T-helper 1 cell (primary cell): ENCODE measurements at places on chromosomes 7 and 10.

GRCh38 chr7:127822822-127823508, 171.0 kb downstream of the SND1 start:
- no peak for DNase-seq

- DNase-seq = no peak
Measured at GRCh38 chr10:129892548-129893052, 71.5 kb downstream of the EBF3 start.

- DNase-seq = no peak
Measured at GRCh38 chr7:159152816-159153215, 8.1 kb upstream of the VIPR2 start.

DNA sequence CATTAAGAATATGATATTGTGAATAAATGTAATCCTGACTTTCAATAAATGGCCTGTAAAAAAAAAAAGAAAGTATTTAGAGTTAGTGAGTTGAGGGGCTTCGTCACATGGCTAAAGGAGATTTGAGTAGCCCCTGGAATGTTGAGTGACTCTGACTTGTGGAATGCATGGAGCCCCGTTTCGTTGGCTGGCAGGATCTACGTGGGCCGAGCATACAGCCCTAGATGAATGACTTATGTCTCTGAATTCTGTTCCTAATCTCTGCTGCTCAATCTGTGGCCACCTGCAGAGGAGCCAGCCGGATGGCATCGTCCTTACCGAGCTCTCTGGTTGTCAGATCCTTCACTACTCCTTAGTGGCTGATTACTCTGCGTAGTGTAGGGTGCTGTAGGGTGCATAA, 155.7 kb downstream of the MGMT start:
- no peak for DNase-seq

DNA sequence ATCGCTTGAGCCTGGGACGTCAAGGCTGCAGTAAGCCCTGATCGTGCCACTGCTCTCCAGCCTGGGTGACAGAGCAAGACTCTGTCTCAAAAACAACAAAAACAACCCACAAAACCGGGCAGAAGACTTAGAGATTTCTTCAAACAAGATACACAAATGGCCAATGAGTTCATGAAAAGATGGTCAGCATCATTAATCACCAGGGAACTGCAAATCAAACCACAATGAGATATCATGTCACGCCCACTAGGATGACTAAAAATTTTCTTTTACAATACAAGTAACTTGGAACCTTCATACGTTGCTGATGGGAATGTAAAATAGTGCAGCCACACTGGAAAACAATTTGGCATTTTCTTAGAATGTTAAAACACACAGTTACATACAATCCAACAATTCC, 77.3 kb upstream of the GRID1 start:
- no peak for DNase-seq

DNA sequence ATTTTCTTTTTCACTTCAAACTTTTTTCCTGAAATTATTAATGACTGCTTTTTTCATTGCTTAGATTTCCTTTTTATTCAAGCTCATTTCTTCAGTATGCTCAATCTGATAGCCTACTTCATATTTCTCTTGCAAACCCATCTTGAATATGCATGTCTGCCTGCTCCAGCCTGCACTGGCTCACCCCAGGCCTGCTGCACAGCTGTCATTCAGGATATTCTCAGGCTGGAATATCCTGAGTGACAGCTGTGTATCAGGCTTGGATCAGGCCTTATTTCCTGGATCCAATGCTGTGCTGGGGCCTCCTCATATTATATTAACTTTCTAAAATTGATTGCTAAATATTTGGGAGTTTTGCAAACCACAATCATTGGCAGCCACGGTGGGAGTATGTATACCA, 120.2 kb upstream of the TNS3 start:
- DNase-seq = no peak

DNA sequence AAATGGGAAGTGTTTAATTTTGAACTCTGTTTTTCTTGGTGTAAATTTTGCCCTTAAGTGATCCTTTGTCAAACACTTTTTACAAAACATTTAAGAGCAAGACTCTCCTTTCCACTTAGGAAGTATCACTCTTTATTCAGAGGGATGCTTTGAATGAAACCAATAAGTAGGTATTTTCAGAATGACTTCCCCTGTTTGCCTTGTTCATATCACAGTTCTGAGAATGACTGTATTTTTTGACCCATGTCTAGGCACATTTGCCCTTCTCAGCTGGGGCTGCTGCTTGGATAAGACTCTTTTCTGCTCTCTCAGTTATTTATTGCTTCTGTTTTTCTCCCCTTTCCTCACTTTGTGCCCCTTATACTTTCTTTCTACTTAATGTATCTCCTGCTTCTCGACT, 98.2 kb downstream of the CCNY start:
- no peak for DNase-seq

DNA sequence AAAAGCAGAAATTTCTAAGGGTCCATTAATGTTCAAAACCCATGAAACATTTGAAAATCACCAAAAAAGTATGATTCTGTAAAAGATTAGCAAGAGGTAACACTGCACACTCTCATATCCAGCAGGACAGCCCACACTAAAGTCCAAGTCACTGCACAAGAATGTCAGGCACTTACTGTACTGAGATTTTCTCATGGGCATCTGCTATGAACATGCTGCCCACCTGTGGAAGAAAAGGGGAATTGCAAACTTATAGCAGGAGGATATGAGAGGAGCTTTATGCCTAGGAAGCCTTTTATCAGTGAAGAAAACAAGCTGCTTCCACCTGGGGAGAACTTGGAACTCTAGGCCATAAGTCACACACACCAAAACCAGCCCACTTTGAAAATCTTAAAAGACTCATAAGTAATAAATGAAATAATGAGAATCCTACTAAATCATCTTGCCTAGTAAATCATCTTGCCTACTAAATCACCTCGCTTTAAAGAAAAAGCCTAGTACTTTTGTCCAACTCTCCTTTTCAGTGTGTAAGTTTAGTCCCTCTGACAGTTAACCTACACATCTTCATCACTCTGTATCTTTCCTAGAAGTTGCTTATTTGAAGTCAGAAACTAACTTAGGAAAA, 46.1 kb downstream of the ARMH3 start:
- DNase-seq = no peak

DNA sequence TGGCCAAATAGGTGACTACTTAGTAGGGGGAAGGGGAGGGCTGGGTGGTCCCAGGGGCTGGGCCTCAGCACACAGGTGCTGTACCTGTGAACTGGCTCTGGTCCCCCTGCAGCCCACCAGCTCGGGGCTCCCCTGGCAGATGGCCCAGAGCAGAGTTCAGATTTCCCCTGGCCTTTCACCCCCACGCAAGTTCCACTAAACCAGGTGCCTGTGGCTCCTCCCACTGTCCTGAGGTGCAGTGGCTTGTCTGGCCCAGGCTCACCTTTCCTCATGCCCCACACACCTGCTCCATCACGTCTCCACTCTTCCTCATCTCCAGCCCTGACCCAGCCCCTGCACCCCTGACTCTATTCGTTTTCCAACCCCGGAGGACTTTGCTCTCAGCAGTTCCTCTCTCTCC, 47.3 kb upstream of the OPALIN start:
- DNase-seq = no peak

- no peak for DNase-seq
Measured at GRCh38 chr10:70807556-70807955, 8.2 kb upstream of the SGPL1 start.

DNA sequence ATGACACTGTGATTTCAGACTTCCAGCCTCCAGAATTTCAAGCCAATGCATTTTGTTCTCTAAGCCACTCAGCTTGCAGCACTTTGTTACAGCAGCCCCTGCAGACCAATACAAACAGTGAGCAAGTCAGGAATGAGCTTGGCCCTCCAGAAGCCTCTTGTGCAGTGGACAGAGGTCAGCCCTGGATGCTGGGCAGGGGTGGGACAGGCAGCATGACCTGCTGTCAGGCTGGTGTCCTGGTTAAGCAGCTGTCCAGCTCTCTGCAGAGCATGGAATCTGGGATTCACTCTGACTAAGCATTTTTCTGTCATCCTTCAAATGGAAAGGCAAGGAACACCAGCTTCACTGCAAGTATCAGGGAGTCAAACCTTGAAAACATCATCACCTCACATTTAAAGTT, 85.5 kb upstream of the GDF10 start:
- no peak for DNase-seq

DNA sequence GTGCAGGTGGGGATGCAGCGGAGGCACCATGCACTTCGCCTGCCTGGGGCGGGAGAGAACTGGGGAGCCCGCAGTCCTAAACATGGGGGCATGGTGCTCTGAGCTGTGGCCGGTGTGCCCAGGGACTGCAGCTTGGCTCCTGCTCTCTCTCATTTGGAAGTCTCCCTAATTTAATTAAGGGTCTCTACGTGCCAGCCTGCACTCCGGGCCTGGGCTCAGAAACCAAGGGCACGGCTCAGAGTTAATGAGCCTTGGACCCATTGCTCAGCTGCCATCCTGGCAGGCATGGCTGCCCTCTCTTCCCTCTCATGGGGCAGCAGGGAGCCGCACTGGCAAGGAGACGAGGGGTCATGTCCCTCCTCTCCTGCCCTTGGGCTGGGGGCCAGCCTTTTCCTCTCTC, 115.6 kb downstream of the CDH23 start:
- no peak for DNase-seq

- no peak for DNase-seq
Measured at GRCh38 chr7:36185092-36185491, 32.0 kb downstream of the EEPD1 start.

- no peak for DNase-seq
Measured at GRCh38 chr10:6194311-6194710, 8.4 kb upstream of the PFKFB3 start.

DNA sequence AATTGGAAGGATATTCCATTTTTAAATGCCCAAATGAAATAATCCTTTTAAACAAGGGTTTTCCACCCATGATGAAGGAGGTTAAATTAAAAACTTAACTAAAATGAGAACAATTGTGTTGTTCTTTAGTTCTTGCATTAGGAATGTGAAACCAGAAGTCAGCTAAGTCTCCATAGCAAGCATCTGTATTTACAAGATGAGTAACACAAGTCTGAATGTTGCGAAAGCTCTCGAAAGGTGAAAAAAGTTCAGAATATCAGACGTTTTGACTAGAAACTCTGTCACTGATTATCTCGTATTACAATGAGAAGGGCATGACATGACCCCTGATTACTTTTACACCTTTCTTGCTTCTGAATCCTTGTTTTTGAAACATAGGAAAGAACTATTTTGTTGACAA, 149.6 kb downstream of the BICC1 start:
- DNase-seq = no peak

- DNase-seq = no peak
Measured at GRCh38 chr10:78658645-78659597, 409.8 kb upstream of the ZMIZ1 start.

GRCh38 chr7:68642727-68643126, 955.5 kb upstream of the AUTS2 start:
- DNase-seq = no peak

GRCh38 chr7:107047902-107048782, 3.6 kb downstream of the PRKAR2B start:
- DNase-seq = no peak

DNA sequence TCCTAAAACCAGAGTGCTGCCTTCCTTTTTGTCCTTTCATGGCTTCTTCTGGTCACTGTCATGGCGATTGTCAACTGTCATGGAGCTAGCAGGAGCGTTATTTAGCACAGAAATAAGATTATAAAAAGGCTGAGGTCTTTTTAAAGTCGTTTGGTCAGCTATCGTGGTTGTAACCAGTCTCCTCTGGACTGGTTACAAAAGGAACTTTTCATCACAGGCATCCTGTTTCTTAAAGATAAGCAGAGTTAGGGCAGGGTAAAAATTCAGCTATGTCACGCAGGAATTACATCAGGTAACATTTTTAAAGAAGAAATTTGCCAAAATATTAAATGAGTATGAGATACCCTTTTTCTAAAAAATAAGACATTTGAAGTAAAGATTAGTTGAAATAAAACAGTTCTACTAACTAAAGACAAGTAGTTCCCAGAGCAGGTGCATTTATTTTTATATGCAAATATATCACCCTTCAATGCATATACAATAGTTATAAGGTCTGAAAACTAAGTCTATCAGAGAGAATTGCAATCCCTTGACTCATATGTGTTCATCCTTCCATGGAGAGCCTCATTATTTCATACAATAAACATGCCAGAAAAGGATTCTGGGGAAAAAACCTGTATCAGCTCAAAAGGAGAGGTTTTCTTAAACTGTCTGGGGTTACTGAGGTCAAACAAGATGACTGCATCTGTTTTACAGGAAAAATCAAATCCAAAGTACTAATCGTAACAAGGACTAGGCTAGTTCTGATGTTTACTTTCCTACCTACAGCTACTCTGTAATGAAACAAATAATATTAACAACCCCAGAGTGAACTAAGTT, 20.9 kb downstream of the FAM24A start:
- DNase-seq = no peak

DNA sequence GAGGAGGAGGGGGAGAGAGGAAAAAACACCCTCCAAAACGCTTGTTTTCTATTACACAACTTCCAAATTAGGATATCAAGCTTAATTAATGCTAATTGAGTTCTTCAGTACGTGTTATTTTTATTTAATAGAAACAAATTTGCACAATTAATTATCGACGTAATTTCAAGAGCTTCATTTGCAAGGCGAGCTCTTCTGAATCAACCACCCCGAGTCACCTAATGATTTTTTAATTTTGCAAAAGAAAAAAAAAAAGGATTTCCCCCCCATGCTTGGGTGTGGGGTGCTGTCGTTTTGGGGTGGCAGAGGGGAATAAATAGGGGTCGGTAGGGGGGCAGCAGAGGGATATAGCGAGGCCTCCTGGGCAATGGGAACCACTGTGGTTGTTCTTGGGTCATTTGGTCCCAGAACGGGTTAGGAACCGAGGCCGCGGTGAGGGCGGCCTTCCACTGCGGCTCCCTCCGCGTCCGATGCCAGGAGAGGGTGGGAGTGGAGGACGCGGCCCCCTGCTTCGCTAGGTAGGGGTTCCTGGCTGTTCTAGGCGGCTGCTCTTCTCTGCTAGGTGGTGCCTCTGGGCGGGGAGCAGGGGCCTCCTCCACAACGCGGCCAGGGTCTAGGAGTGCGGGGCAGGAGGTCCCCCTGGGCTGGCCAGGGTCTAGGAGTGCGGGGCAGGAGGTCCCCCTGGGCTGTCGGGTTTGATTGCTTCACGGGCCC, 7.3 kb downstream of the UNCX start:
- no peak for DNase-seq

DNA sequence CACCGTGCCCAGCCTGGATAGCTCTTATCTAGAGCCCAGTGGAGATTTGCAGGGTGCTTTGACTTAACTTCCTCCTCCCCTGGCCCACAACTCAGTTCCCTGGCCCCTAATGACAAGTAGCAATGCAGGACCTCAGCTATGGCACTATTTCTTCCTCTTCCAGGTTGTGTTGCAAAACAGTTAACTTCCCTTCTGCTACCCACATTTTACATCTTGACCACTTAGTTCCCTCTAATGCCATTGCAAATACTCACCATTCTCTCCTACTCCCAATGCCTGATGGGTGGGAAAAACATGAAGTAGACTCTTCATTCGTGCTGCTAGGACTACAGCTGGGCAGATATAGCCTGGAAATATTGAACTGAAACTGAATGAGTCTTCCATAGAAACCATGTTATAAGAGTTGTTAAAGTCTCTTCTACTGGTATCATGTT, 39.1 kb upstream of the FGL2 start:
- no peak for DNase-seq
